Activated naive CD8-positive, alpha-beta T cell treated with anti-CD3 and anti-CD28 coated beads, Interleukin-2, amount 10 ng/mL, durations not matched to agents 7 days and 5 days (primary cell): ENCODE measurements at places on chromosomes 5 and 9. TPM values are rescaled to one million over a fixed set of nuclear protein-coding genes. Genes with fewer than 3 reads are reported as not detected.
A peak's percentile ranks its signal among the peaks of the same experiment; 100 is the strongest.

- no peak for DNase-seq
Observed at GRCh38 chr9:133938086-133938485, 54.0 kb downstream of the VAV2 start.

The ZBED3 gene
- 3.8 TPM for total RNA-seq

GRCh38 chr9:128724744-128725211, 851 bp upstream of the ZDHHC12 start:
- DNase-seq: no peak

DNA sequence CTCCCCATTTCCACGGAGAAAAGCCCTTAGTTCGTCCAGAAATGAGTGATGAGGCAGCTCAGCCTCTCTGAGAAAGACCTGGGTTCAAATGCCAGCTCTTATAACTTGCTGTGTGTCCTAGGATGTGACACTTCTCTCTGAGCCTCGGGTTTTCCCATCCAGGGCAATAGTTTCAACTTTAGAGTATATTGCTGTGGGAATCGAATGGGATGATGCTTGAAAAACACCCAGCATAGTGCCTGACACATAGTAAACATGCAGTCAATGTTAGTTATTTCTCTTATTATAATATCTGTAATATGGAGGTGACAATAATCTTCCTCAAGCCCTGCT, 430 bp upstream of the MAPKAP1 start:
- DNase-seq: no peak

The FOXD4L6 gene
- total RNA-seq: 0.28 TPM

DNA sequence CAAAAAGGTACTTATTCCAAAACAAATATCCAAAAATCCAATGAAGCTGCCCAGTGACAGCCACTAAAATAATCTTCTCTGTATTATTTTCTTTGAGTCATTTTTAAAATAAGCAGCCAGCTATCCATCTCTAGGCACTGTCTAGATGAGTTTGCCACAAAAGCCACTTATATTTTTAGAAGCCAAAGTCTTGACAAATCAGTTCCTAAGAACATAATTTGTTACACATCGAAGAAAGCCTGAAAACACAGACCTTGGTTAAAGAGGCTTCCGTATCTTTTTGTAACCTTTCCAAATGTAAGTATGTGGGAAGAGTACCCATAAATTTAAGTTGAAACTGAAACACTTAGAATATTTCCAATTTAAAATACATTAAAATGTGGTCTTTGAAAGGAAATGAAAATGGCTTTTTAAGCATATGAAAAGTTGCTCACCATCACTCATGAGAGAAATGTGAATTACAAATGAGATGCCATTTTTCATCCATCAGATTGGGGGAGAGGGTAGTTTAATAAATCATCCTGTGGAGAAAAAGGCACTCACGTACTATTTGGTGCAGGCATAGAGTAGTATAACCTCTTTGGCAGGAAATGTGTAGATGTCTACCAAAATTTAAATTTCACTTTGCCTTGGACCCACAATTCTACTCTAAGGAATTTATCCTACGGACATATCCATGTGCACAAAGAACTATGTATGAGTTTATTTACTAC, 180.4 kb downstream of the MLLT3 start:
- DNase-seq: no peak

DNA sequence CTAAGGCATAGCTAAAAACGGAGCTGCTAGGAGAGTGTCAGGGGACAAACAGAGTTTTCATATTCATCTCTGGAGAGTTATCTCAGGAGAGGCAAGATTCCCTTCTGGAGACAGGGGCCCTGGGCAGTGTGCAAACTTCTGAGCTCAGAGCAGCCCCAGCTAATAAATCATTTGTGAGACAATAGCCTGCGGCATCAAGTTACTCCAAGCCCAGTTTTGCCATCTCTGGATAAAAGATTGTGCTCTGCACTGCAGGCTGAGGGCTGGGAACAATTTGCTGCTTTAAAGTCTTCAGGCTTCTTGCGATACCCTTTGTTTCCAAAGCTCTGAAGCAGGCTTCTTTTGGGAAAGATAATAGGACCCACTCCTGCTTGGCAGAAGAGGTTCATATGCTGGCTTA, 164.3 kb upstream of the BRINP1 start:
- DNase-seq: no peak

The HRCT1 gene
- total RNA-seq: not detected

- peak; percentile 89 for DNase-seq
Observed at GRCh38 chr5:154937718-154938466, at the start of gene GEMIN5. TSS of gene GEMIN5 (minus strand) at chr5:154938211. CDS start at chr5:154938133, 78 bp downstream.

- DNase-seq: no peak
Observed at GRCh38 chr5:148849461-148849860, 23.1 kb downstream of the ADRB2 start.

GRCh38 chr9:72262063-72262462, 102.9 kb downstream of the ZFAND5 start:
- no peak for DNase-seq

The INSL4 gene
- total RNA-seq: not detected

DNA sequence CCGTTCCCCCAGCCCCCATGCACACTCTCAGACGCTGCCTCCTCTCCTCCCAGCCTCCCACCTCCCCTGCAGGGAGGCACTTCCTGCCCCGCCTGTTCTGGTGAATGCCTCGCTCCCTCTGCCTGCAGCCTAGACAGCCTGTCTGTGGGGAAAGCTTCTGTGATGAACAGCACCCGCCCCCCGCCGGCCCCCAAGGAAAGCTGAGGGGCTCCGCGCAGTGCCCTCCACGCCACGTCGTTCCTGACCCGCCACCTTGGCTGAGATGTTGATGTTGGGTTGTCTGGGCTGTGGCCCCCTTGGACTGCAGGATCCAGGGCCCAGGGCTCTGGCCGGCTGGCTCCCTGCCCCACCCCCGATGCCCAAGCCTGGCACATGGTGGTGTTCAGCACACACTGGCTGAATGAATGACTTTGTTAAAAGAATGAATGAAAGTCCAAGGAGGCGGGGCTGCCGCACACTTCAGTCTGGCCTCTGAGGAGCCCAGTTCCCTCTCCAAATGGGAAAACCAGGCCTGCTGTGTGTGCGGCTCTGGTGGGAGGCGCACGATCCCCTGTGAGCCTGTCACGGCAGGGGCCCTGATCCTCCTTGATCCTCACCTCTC, 2.1 kb upstream of the MYMK start:
- DNase-seq: no peak

The POLR1E gene
- total RNA-seq: 33.0 TPM

The SLC6A18 gene
- not detected for total RNA-seq

DNA sequence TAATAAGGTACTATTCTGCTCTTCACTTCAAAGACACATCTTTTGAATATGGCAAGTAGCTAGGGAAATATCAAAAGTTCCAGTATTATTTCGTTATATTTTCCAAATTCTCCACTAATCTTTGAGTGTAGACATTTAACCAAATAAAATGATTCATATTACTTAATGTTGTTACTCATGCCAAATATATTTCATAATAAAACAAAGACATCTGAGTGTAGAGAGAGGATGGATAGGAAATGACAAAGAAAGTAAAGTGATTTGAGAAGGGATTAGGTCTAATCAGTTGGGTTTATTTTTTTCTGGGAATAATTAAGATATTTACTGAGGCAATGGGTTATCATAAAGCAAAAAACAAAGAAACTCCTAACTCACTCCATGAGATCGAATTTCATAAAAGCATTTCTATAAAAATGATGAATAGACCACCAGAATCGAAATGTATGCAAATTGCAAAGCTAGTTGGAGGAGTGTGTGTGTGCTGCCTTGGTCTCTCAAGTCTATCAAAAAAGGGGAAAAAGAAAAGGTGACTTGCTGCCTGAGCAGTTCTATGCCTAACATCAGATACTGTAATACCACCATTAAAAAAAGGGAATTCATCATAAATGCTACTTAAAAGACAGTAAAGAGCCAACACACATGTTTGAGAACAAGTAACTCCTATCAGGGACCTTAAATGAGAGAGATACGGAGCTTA, 255.5 kb downstream of the PDE4D start:
- DNase-seq: no peak

DNA sequence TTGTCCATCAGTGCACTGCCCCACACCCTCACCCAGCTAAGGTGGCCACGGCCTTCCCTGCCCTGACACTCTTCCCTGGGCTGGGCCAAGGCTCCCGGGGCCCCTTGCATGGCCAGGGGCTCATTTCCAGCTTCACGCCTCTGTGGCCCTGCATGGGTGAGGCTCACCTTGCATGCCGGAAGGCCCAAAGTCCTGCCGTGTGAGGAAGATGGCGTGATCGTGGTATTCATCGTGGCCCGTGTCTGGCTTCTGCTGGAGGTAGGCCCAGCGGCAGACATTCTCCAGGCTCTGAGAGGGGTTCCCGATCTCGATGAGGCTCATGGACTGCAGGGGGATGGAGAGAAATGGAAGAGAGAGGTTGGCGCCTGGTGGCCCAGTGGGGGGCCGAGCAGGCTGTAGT, 98.4 kb downstream of the ZNF354C start:
- DNase-seq: peak; percentile 3

The NEUROG1 gene
- total RNA-seq: not detected

- no peak for DNase-seq
Observed at GRCh38 chr5:124650147-124650561, 96.3 kb downstream of the ZNF608 start.

GRCh38 chr9:6758498-6759184, 868 bp downstream of the KDM4C start:
- peak; percentile 72 for DNase-seq

- DNase-seq: peak; percentile 20
Observed at GRCh38 chr9:93902051-93902779, 52.9 kb downstream of the BARX1 start.

DNA sequence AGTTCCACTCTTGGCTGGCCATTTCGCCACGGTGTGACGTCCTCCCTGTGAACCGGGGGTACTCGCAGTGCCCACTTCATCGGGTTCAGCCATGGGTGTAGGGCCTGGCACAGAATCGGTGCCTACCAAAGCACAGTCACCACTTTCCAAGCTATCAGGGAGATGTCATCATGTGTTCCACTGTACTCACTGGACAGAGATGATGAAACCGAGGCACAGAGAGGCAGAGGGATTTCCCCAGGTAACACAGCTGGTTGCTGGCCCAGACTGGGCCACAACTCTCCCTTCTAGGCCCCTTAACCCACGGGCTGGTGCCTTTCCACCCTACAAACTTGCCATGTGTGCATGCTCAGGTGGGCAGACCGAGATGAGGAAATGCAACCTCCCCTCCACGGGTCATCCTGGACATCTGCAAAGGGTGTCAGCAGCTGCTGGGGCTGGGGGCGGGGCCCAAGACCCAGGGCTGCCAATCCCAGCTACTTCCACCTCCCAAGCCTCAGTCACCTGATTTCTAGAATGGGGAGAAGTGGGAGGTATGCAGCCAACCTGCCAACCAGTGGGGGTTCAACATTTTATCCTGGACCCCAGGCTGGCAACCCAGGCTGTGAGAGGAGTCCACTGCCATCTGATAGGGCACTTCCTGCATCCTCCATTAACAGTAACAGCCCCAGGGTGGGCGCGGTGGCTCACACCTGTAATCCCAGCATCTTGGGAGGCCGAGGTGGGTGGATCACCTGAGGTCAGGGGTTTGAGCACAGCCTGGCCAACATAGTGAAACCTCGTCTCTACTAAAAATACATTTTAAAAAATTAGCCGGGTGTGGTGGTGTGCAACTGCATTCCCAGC, 893 bp upstream of the SH2D3C start:
- peak; percentile 66 for DNase-seq

GRCh38 chr5:151449297-151449696, 1.9 kb downstream of the SLC36A1 start:
- no peak for DNase-seq

GRCh38 chr9:98660541-98660940, 48.2 kb downstream of the GABBR2 start:
- DNase-seq: no peak

DNA sequence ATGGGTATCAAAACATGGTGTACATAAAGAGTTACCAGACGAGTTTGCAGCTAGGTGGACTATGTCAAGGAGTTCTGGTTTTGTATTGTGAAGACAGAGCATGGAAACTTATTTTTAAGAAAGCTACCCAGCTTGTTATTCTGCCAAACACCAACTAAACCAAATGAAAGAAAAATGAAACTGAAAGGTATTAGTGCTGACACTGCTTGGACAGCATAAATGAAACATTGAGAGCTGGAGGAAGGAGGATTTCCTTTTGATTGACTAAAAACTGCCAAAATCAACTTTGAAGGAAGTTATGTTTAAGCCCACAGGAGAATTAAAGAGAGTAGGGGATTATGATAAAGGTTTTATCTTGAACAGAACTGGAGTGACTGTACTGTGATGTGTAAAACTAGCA, 766.2 kb downstream of the PTPRD start:
- DNase-seq: no peak

GRCh38 chr5:77774981-77775789, 954 bp downstream of the TBCA start:
- no peak for DNase-seq

DNA sequence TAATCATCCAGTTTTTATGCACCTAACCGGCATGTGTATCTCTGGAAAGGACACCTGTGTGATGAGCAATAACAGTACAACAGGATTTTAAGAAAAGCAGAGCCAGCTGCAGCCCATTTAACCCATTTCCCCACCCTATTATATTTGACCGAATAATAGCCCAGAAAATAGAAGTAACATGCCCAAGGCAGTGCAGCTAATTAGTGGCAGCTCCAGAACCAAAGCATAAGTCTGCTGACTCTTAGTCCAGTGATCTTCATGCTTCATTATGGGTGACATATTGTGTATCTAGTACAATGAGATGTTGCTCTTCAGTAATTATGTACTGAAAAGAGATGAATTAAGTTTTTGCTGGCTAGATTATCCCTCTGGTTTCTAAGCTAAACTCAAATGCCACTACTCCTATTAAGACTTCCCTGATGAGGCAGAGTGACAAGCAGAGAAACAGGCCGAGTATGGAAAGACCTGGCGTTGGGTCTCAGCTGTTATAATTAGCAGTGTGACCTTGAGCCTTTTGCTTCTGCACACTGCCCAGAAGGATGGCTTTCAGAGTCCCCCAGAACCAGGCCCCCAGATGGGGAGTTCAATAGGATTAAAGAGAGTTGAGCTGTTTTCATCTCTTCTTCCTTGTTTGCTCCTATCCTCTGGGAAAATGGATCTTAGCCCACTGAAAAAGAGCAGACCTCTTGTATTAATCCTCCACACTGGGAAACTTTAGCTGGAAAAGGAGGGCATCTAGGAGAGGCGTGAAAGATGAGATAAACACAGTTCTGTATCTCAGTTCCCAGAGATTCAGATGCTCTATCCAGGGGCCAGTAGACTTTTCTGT, 10.8 kb upstream of the C1QTNF3 start:
- DNase-seq: no peak

GRCh38 chr9:16960084-16960483, 89.6 kb upstream of the BNC2 start:
- no peak for DNase-seq

The PCDHB9 gene
- total RNA-seq: not detected
